AG09309 (cell line): ENCODE measurements at places on chromosomes 5 and 9.

- DNase-seq, result no peak
Measured at GRCh38 chr9:42386477-42386876, 203.0 kb downstream of the SPATA31A6 start.

GRCh38 chr5:481347-481746 lies 38.4 kb downstream of the EXOC3 start:
- no peak for DNase-seq

DNA sequence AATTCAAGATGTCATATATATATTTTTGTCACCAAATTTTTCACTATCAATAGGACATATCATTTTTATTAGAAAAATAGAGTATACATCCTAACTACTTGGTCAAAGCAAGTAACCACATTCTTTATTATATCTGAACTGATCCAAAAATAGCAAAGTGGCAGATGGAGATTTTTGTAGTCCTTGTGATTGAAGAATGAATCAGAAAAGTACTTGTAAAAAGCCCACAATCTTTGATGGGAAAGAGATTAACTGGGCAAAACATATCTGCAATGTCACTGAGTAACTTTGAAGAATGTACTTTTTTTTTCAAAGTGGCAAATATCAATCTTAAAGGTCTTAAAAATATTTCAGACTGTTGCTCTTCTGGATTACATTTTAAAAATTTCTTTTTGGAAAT lies 1040.6 kb upstream of the SEMA6A start:
- no peak for DNase-seq

- DNase-seq, result no peak
Measured at GRCh38 chr9:133008824-133009223, 22.0 kb upstream of the GTF3C5 start.

DNA sequence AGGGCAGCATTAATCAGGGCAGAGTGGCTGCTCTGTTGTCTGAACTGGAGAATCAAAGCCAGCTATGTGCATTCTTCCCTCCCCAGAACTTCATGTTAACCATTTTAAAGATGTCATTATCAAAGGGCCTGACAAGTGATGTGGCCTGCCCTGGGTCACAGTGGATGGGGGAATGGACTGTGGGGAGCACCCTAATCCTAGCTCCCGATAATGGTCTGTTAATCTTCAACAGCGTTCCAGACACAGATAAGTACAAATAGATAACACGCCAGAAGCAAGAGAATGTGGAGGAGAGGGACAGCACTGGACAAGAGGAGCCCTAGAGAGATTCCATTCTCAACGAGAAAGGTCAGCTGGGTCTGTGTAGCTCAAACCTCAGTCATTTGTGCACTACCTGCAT lies 77.5 kb downstream of the DPYSL3 start:
- DNase-seq, result no peak

- DNase-seq, result no peak
Measured at GRCh38 chr5:163439092-163439425, 1.7 kb downstream of the CCNG1 start.

DNA sequence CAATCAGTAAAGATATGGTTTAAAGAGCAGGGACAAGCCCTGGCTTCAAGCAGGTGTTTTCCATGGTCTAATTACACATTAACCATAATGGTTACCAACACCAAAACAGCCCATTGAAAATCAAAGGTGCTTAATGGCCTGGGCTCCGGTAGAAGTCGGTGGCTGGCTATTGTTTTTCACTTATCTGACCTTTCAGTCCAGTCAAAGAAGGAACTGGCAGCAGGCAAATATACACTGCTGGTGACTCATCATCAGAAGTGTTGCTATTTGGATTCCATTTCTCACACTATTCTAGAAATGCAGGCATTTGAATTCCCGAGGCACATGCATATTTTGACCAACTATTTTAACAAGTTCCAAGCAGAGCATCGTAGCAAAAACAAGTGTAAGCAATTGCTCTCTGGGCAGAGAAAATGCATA lies 26.3 kb upstream of the GABRP start:
- DNase-seq, result peak; percentile 7

DNA sequence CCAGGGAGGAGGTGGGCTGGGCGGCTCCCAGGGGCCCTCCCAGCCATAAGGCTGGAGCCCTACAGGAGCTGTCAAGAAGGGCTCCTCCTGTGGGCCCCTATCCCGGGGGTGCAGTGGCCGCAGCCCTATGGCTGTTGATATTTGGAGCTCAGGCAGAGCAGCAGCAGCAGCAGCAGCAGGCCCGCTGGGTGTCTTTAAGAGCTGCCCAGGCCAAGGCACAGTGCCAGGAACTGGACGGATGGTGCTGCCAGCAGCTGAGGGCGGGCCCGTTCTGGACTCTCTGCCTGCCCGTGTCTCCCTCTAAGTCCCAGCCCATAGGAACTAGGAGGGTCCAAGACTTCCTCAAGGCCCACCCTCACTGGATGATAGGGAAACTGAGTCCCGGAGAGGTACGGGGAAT lies 3.6 kb downstream of the AK1 start:
- DNase-seq, result no peak

- DNase-seq, result no peak
Measured at GRCh38 chr5:173234129-173234790, 746 bp downstream of the NKX2-5 start.

- no peak for DNase-seq
Measured at GRCh38 chr9:98087420-98088354, 31.2 kb downstream of the NANS start.

- DNase-seq, result no peak
Measured at GRCh38 chr5:144151026-144151425, 19.4 kb downstream of the YIPF5 start.

- DNase-seq, result no peak
Measured at GRCh38 chr5:64315778-64316177, 150.1 kb downstream of the RNF180 start.

DNA sequence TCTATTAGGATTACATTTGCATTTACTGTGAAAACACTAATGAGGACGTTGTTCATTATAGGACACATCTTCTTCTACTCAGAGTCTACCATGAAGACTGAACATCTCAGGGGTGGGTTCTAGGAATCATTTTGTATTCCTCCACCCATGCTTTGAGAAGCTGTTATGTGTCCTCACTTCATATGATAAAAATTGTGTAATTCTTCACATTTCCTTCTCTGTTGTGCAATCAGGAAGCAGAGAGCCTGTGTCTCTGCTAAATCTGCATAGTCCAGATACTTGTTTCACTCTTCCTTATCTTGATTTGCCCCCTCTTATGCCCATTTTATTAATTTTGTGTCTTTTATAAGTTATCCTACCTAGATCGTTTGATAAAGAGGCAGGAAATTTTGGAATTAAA lies 97.8 kb upstream of the IQGAP2 start:
- DNase-seq, result no peak

DNA sequence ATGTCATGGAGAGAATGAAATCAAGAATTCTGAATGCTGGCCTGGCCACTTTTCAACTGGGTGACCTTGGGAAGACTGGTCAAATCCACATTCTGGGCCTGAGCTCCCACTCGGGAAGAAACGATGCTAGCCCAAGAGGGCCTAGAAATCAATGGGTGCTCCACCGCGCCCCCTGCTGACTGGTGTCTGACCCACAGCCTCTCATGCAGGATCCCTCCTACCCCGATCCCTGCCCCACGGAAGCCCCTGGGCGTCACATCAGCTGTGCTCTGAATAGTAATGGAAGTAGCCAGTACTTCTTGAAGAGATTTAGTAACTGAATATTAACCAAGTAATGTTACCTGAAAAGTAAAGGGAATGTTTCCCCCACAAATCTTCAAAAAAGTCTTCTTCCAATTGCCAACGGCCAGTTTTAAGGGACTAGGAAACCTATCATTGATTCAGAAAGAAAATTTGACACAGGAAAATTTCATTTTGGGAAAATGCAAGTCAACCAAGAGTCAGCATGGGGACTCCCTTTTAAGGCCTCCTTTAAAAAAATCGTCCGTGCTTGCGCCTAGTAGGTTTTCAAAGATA lies 43.9 kb downstream of the CRB2 start:
- DNase-seq, result no peak

- no peak for DNase-seq
Measured at GRCh38 chr5:137938751-137939143, 49.5 kb downstream of the PKD2L2 start.

GRCh38 chr9:112917987-112918362 lies 27.3 kb upstream of the SLC46A2 start:
- no peak for DNase-seq

- DNase-seq, result no peak
Measured at GRCh38 chr5:1951165-1951816, 68.6 kb upstream of the IRX4 start.

- DNase-seq, result no peak
Measured at GRCh38 chr5:50965654-50966375, 299.4 kb downstream of the PARP8 start.

- DNase-seq, result no peak
Measured at GRCh38 chr5:134018154-134018985, 13.6 kb upstream of the VDAC1 start.

DNA sequence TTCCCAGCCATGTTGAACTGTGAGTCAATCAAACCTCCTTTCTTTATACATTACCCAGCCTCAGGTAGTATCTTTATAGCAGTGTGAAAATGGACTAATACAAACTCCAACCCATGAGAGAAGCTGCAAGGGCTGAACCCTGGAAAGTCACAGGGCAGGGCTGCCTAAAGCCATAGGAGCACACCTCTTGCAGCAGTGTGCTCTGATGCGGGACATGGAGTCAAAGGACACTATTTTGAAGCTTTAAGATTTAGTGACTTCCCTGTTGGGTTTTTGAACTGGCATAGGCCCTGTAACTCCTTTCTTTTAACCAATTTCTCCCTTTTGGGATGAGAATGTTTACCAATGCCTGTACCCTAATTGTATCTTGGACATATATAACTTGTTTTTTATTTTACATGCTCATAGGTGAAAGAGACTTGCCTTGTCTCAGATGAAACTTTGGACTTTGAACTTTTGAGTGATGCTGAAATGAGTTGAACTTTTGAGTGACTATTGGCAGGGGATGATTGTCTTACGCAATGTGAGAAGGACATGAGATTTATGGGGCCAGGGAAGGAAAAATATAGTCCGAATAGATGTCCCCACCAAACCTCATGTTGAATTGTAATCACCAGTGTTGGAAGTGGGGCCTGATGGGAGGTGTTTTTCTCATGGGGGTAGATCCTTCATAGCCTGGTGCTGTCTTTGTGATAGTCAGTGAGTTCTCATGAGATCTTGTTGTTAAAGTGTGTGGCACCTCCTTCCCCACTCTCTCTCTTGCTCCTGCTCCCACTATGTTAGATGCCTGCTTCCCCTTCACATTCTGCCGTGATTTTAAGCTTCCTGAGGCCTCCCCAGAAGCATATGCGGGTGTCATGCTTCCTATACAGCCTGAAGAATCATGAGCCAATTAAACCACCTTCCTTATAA lies 159.5 kb upstream of the SPEF2 start:
- DNase-seq, result no peak

DNA sequence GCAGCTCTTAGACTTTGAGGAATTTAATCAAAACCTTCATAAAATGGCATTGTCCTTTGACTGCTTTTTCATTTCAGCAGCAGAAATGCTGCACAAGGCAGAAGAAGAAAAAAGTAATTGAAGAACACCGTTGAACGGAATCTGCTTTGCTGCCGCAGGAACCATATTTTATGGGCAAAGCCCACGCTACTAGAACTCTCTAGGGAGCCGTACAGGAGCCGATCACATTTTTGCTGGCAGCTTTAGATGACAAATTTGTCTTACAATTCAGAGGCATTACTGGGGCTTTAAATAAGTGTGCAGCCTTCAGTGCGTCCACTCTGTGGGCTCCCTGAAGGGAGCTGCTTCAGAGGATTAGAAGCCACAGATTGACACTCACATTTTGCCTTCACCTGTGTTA lies 5.4 kb downstream of the CFAP90 start:
- DNase-seq, result no peak

- DNase-seq, result peak; percentile 50
Measured at GRCh38 chr9:125137200-125137599, 6.1 kb downstream of the SCAI start.

GRCh38 chr5:32020271-32020670 lies 153.8 kb downstream of the GOLPH3 start:
- DNase-seq, result no peak

DNA sequence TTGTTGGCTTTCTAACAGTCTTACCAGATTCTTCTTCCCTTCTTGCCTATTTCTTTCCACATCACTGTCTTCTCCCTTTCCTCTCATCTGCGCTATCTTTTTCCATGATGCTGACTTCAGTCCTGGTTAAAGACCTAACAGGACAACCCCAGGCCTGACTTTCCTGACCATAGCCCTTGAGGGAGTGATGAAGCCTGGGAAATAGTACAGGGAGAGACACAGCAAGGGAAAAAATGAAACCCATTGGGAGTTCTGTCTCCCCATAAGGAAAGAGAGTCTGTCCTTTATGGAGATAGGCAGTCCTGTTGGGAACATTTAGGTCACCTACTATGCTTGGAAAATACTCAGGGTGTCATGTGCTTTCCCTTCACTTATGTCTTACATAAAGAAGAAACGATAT lies 92.7 kb downstream of the GIN1 start:
- DNase-seq, result no peak

- DNase-seq, result no peak
Measured at GRCh38 chr5:36168737-36169136, 16.8 kb downstream of the SKP2 start.

- no peak for DNase-seq
Measured at GRCh38 chr5:142875936-142876335, 105.8 kb downstream of the ARHGAP26 start.

DNA sequence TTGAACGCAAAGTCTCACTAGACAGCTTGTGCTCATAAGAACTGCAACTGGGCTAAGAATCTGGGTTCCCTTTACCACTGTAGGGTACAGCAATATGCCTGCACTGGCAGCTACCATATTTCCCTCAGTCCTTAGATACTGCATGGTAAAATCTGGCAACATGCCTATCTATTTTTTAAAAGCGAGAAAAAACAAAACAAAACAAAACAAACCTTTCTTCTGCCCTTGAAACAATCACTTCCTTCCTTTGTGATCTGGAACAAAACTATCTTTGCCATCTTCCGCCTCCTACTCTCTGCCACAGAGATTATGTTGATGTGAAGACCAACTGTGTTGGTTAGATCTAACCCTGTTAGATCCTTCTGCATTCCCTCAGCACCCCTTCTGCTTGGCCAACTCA lies 242.9 kb downstream of the EBF1 start:
- no peak for DNase-seq

DNA sequence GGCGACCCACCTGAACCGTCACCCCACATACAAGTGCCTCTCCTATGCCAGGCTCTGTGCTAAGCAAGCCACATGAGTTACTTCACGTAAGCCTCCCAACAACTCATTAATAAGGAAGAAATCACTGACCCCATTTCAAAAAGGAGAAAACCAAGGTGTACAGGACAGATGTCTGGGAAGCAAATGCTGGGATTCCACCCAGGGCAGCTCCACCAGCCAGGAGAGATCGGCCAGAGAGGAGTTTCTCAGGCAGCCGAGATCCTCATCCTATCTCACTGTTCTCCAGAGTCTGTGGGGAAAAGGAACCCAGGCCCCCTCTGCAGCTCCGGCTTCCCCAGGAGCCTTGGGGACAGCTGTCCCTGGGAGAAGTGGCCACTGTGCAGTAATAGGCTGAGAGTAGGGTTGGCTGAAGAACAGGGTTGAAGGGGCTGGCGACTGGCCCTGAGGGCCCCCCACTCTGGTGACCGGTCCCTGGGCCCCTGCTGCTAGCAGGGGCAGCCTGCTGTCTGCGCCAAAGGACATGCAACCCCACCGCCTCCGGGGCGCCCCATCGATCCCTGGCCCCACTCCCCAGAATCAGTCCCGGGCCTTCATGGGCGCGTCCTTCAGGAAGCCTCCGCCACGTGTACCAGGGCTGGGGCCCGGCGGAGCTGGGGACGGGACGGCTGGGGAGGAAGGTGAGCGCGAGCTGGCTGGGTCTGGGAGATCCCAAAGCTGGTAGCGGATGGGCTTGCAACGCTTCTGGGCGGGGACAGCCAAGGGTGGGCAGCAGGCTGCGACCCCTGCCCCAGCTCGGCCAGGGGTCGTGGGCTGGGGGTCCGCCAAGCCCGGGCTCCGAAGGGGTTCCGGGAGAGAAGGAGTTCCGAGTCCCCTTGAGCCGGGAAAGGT lies 44.1 kb upstream of the STXBP1 start:
- no peak for DNase-seq
